ENCODE measurements at places on chromosomes 3 and 15. TPM values are rescaled to one million over a fixed set of nuclear protein-coding genes. Genes with fewer than 3 reads are reported as not detected.
A peak's percentile ranks its signal among the peaks of the same experiment; 100 is the strongest.

- no peak for DNase-seq
These were observed 39.9 kb downstream of the GATM start for GRCh38 chr15:45338417-45338816.

ANKRD63 gene
- total RNA-seq = not detected

DNA sequence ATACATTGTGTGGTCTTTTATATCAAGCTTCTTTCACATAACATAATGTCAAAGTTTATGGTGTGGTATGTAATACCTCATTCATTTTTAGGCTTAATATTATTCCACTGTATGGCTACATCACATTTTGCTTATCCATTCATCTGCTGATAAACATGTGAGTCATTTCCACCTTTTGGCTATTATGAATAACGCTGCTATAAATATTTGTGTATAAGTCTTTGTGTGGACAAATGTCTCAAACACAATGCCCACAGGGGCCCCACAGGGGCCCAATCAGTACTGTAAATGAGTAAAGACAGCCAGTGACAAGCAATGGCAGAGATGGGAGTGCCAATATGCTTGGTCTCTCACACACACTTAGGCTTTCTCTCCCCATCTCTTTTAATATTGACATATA lies 54.2 kb downstream of the PIK3R4 start:
- peak; percentile 94 for DNase-seq

XCR1 gene
- total RNA-seq = not detected

AZI2 gene
- 50.0 TPM for total RNA-seq

DNA sequence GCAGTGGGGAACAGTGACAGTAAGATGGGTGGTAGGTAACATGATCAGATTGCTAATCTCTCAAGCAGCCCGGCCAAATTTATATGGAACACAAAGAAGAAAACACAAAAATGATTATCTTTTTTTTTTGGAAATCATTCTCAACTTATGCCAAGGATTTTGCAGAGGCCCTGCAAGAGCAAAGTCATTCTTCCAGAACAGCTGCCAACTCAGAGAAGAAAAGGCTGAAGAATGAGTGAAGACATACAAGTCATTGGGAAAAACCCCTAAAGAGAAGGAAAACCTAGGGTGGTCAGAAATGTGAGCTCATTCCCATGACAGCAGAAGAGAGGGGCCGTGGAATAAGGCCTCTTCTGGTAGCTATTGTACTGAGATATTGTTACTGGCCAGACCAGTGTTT lies 246.7 kb downstream of the SHOX2 start:
- DNase-seq = no peak

- no peak for DNase-seq
These were observed 55.9 kb upstream of the PHLDB2 start for GRCh38 chr3:111803123-111803593.

CGNL1 gene
- total RNA-seq = 27.1 TPM

DNA sequence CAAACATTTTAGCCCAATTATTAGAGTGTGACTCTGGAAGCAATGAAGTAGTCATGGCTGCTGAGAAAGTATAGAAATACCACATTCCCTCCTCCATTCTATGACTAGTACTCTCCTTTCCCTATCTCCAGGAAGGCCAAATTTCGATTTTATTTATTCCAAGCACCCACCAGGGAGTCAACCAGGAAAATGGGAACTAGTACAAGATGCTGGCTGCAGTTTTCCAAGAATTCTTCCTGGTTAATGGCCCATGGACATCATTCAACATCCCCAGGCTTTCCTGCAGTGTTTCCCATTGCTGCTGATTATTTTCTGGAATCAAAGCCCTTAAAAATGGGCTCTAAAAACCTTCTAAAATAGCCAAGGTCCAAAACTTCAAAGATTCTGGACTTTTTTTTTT lies 247.9 kb upstream of the STT3B start:
- no peak for DNase-seq

GRCh38 chr3:8635631-8636030 lies 9.0 kb downstream of the SSUH2 start:
- no peak for DNase-seq

SH3BP5 gene
- total RNA-seq = 64.8 TPM

ALS2CL gene
- total RNA-seq = 10.1 TPM

DNA sequence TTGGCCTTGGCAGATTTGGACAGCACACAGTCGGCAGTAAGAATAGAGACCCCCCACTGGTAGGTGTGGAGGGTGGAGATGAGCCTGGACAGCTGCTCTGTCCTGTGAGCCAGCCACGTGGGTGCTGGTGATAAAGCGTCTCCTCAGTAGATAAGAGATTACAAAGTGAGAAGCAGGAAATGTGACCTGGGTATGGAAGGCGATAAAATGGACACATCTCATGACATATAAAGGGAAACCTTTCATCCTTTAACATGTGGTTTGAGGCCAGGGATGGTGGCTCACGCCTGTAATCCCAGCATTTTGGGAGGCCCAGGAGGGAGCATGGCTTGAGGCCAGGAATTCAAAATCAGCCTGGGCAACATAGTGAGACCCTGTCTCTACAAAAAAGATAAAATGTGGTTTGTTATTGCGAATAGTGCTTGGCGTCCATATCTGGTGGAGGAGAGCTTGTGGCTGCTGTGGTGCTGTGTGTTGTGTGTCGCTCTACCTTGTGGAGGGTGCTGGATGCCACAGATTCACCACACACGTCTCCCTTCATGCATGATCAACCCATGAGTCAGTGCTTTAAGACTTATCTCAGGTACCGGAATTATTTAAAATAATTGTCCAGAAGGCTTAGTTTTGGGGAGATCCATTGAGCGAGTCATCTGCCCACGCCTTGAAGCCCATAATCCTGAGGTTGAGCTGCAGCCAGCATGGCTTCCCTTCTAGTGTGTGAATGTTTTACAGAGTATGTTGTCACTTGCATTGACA lies 157.0 kb downstream of the GABRG3 start:
- no peak for DNase-seq

GRCh38 chr3:100899440-100900091 lies 93.7 kb downstream of the ABI3BP start:
- DNase-seq = peak; percentile 92

TP63 gene
- total RNA-seq = not detected

CASR gene
- total RNA-seq = not detected

DNA sequence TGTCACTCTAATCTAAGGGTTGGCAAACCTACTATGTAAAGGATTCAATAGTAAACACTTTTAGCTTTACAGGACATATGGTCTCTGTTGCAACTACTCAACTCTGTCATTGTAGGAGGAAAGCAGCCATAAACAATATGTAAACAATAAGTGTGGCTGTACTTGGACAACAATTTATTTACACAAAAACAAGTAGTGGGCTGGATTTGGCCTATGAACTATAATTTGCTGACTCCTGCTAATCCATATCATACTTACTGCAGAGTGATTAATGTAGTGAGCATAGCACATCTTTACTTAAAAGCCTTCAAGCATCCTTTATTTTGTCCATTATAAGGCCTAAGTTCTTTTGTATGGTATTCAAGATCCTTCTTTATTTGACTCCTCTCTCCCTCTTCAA lies 441.9 kb downstream of the ZIC1 start:
- DNase-seq = no peak

DNA sequence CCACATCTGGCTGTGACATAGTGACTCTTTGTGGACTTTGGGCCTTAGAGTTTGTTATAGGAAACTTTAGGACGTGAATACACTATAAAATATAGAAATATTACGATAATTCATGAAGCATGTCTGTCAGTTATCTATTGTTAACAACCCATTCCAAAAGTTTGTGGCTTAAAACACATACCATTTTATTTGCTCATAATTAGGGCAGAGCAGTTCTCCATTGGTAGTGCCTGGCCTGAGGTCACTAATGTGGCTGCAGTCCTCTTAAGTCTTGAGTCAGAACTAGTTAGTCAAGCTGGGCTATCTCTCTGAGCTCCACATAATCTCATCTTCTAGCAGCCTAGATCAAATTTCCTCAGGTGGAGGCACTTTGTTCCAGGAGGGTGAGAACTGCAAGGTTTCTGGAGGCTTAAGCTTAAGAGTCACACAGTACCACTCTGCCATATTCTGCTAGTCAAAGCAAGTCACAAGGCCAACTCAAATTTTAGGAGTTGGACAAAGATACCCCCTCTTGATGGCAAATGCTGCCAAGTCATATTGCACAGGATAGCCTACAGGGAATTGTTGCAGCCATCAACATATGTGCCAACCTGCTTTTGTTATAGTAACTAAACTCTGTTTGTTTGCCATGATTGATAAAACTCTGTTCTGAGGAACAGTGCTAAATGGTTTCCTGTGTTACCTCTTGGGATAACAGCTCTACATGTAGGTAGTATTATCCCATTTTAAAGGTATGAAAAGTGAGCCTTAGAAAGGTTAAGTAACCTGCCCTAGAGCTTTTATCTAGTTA lies 8.7 kb downstream of the ATXN7 start:
- no peak for DNase-seq

GRCh38 chr15:99504071-99504822 lies 61.5 kb upstream of the MEF2A start:
- DNase-seq = no peak

- DNase-seq = no peak
These were observed 8.8 kb upstream of the GMPPB start for GRCh38 chr3:49732597-49732996.

DNA sequence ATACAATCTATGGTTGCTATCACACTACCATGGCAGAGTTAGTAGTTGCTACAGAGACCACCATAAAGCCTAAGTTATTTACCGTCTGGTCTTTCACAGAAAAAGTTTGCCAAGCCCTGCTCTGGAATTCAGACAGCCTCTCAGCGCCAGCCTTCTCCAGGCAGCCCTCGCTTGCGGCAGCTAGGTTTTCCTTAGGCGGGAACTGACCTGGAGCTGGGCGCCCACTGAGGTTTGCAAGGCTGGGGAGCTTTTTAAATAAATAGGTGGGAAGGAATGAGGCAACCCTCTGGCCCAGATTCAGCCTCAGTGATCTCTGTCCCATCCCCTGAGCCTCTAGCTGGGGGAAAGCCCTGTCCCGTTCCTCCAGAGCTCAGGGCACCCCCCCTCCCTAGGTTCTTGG lies 1.2 kb downstream of the CTSH start:
- no peak for DNase-seq

DNA sequence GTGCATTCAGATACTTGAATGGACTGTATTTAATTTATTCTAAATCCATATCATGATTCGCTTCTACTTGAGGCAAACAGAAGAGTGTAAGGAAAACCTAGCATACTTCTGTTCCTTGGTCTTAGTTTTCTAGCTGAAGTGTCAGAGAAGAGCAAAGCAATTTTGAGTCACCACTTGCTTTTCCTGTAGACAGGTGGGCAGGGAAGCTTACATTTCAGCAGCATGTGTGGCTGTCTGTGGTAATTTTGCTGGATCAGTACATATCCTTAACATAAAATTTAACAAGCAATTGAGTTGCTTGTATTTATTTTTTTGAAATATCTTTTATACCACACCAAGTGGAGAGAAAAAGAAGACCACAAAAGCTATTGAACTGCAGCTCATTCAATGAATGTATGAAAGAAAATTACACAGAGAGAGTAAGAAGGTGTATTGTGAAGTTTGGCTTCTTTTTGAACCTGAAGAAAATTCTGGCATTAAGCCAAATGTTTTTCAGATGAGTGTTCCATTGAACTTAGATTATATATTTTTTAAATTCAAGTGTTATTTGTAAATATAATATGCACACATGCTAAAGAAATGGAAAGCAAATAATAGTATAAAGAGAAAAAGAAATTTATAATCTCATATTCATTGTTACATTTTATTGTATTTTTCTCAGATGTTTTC lies 747.6 kb downstream of the NAALADL2 start:
- peak; percentile 3 for DNase-seq

GRCh38 chr15:100720406-100720967 lies 118.1 kb downstream of the ASB7 start:
- no peak for DNase-seq
